Activated naive CD4-positive, alpha-beta T cell (primary cell): ENCODE measurements at places on chromosomes 3 and 15.

DNA sequence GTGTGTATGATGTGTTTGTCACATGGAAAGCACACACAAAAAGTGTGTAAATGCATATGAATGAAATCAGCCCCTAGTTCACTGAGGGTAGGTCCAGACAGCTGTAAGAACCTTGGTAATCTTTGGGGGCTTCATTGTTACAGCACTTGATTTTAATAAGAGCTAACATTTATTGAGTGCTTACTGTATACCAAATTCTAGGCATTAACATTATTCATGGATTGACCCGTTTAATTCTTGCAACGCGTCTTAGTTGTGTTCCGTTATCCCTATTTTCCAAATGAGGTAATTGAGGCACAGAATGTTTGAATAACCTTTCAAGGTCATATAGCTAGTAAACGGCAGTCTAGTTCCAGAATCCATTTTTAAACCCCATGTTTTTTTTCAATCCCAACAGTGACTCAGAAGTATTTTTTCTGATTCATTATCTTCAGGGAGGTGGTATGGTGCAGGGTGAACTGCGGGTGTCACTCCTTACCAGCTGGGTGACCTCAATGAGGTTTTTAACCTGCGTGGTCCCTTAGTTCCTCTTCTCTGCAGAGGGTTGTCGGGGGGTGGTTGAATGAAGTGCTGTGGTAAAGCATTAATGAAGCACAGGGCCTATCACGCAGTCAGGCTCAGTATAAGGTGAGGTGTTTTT is 14.2 kb downstream of the RAB8B start:
- DNase-seq, result no peak

- no peak for DNase-seq
Measured at GRCh38 chr3:152175528-152175889, 93.2 kb upstream of the MBNL1 start.

GRCh38 chr3:8994226-8994625 is 31.0 kb upstream of the RAD18 start:
- DNase-seq, result no peak

DNA sequence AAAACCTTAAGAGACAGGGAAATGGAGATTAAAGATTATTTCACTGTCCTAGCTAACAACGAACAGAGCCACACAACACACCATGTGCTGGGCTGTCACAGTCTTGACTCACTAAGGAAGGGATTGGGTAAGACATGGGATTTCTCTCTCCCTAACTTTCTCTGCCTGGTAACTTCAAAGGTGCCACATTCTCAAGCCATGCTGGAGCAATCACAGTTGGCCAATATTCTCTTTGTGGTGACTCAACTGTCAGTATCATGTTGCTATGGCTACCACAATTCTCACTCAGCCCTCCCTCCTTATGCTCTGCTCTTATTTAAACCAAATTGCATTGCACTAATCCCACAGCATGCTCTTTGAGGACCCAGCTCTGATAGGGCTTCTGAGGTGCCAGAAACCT is 74.0 kb downstream of the OXNAD1 start:
- no peak for DNase-seq

- DNase-seq, result no peak
Measured at GRCh38 chr3:105108823-105109222, 257.9 kb upstream of the ALCAM start.

- DNase-seq, result no peak
Measured at GRCh38 chr15:39542385-39543065, 38.4 kb upstream of the THBS1 start.
